Hepatocyte (in vitro differentiated cells): ENCODE measurements at places on chromosomes 5 and 9. TPM values are rescaled to one million over a fixed set of nuclear protein-coding genes. Genes with fewer than 3 reads are reported as not detected.

GRCh38 chr9:18421391-18421790 is 52.6 kb upstream of the ADAMTSL1 start:
- no peaks in the 10 kb centered on the region for H3K36me3 ChIP-seq
- no peak overlapping the region for H3K27ac ChIP-seq
- H3K27me3 ChIP-seq, result no peaks in the 10 kb centered on the region
- H3K4me1 ChIP-seq, result no peaks in the 10 kb centered on the region

GRCh38 chr5:152151940-152152339 is 227.3 kb upstream of the GLRA1 start:
- no peaks in the 10 kb centered on the region for H3K27me3 ChIP-seq
- no peak overlapping the region for H3K4me3 ChIP-seq
- H3K4me1 ChIP-seq, result no peaks in the 10 kb centered on the region
- no peak for DNase-seq

GRCh38 chr5:109186759-109187158 is 223.0 kb downstream of the PJA2 start:
- H3K27ac ChIP-seq, result no peak overlapping the region
- H3K27me3 ChIP-seq, result no peaks in the 10 kb centered on the region
- DNase-seq, result no peak
- H3K4me1 ChIP-seq, result peaks cover under 1% of the 10 kb centered on the region
- H3K4me3 ChIP-seq, result no peak overlapping the region
- H3K36me3 ChIP-seq, result no peaks in the 10 kb centered on the region

DNA sequence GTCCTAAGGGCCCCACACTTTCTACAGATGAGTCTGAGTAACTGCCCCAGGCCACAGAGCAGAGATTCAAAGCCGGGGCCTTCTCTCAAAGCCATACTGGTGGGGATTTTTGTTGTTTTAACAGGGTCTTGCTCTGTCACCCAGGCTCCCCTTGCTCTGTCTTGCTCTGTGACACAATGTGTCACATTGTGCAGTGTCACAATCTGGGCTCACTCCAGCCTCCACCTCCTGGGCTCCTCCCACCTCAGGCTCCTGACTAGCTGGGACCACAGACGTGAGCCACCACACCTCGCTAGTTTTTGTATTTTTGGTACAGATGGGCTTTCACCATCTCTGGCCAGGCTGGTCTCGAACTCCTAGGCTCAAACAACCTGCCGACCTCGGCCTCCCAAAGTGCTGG is 8.6 kb downstream of the AGPAT2 start:
- no peak overlapping the region for H3K4me3 ChIP-seq
- no peaks in the 10 kb centered on the region for H3K27me3 ChIP-seq
- H3K4me1 ChIP-seq, result peaks cover 14% of the 10 kb centered on the region
- DNase-seq, result no peak
- H3K36me3 ChIP-seq, result no peaks in the 10 kb centered on the region
- no peak overlapping the region for H3K27ac ChIP-seq

GRCh38 chr5:60184606-60185005 is 291.1 kb upstream of the PDE4D start:
- H3K4me3 ChIP-seq, result no peak overlapping the region
- no peaks in the 10 kb centered on the region for H3K36me3 ChIP-seq
- no peaks in the 10 kb centered on the region for H3K27me3 ChIP-seq
- no peak for DNase-seq
- H3K27ac ChIP-seq, result no peak overlapping the region

DNA sequence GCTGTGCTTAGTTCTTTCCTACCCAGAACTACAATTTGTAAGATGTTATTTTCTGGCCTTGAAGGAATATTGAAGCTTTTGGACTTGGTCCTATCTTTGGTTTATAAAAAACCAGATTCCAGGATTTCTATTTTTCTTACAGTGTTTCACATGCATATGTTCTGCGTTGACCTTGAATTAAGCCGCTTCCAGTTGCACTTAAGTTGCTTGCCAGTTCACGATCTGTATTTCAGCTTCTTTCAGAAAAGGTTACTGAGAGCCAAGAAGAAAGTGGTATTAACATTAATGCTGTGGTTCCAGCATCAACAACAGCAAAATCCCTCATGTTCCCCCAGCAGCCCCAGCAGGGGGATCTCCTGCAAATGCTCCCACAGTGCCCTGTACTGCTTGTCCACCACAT is 156.4 kb upstream of the ADAMTS16 start:
- no peaks in the 10 kb centered on the region for H3K4me1 ChIP-seq
- no peak overlapping the region for H3K27ac ChIP-seq
- H3K4me3 ChIP-seq, result no peak overlapping the region
- no peaks in the 10 kb centered on the region for H3K27me3 ChIP-seq

DNA sequence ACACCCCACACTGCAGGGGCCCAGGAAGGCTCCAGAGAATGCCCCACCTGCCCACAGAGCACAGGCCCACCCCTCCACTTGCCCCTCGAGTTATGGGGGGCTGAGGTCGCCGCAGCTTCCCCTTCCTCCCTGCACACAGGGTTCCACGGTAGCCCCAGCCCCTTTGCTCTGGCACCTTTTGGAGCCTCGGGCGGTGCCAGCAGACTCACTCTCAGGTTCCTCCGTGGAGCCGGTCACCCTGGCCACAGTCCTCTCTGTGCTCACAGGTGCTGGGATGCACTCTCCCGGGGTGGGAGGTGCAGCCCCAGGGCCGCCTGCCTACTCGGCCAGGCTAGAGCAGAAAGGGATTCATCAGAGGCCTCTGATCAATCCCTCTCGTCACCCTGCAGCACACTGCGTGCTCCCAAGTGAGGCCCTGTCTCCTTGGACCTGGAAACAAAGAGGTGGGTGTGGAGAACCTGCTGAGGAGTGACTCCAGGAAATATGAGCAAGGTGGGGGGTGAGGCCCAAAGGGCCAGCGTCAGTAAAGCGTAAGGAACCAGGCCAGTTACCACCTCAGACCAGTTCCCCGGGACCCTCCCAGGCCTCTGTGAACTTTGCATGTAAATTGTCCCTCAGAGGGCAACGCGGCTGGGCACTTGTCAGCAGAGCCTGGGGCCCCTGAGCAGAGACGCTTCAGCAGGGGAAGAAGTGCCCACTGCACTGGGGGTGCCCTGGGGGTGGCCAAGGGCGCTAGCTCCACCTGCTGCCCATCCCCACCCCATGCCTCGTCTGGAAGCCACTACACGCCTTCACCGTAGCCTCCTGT is 167.8 kb downstream of the OLFM1 start:
- no peak overlapping the region for H3K27ac ChIP-seq
- peaks cover 5% of the 10 kb centered on the region for H3K27me3 ChIP-seq
- H3K4me3 ChIP-seq, result no peak overlapping the region

DNA sequence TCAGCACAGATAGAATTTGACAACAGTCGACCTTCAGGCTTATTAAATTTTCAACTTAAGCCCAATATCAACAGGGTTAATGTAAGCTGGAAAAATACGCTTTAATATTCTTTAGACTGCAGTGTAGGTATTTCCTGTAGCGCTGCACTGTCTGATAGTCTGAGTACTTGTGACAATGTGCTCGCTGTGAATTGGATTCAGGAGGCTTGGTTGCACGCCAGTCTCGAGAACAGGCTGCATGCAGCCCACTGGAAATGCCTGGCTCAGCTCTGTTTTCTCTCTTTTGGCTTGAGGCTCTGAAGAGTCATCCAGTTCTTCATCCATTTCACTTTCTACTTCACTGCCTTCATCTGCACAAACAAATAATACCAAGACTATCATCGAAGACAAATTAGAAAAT is 300.9 kb downstream of the RFX3 start:
- H3K4me1 ChIP-seq, result no peaks in the 10 kb centered on the region
- H3K27ac ChIP-seq, result no peak overlapping the region
- no peaks in the 10 kb centered on the region for H3K36me3 ChIP-seq
- DNase-seq, result no peak
- no peak overlapping the region for H3K4me3 ChIP-seq

DNA sequence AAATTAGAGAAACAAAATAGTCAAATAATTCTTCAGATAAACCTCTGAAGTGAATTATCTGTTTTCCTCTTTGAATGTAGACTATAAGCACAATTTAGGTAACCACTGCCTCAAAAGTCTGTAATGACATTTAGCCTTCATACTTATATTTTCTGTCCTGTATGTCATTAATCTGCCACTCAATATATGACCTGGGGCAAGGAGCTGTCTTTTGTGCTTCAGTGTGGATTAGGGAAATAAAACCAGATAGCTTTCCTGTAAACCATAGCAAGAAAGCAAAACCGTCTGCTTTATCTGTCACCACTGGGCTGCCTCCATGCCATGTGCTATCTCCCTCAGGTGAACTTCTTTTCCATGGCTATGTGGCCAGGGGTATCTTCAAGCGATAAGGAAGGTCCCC is 606.6 kb upstream of the C9orf72 start:
- H3K36me3 ChIP-seq, result no peaks in the 10 kb centered on the region
- no peak for DNase-seq
- no peaks in the 10 kb centered on the region for H3K27me3 ChIP-seq
- H3K4me1 ChIP-seq, result no peaks in the 10 kb centered on the region
- no peak overlapping the region for H3K27ac ChIP-seq

DNA sequence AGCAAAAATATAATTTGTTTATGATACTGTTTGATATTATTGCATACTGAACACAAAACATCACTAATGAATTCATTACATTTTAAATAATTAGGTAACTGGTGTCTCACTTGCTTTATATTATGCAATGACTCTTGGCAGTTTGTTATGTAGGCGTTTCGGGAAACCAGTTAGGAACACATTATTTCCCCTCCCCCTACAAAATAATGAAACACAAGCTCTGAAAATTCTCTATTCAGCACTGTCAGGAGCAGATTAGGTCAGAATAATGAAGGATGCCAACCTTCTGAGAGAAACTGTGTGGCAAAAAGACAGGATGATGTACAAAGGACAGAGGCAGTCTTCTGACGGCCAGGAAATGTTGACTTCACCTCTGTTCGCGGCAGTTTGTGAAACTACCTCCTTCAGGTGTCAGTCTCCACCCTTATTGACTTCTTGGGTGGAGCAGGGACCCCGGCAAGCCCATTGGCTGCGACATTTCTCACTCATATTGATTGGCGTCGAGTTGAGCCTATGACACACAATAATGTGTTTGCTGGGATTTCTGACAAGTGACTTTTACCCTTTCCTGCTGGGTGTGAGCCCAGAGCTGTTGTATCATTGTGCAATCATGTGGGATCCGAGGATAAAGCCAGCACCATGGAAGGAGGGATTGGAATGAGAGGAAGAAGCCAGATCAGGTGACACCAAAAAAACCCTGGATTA is 33.9 kb downstream of the SH3PXD2B start:
- no peak overlapping the region for H3K4me3 ChIP-seq
- peak; percentile 82 for DNase-seq
- peaks cover 39% of the 10 kb centered on the region for H3K4me1 ChIP-seq

GRCh38 chr5:72379936-72380335 is 59.8 kb downstream of the PTCD2 start:
- H3K36me3 ChIP-seq, result no peaks in the 10 kb centered on the region
- DNase-seq, result no peak
- H3K4me1 ChIP-seq, result no peaks in the 10 kb centered on the region
- no peak overlapping the region for H3K27ac ChIP-seq

GRCh38 chr5:88954511-88954910 is 71.5 kb upstream of the MEF2C start:
- no peaks in the 10 kb centered on the region for H3K27me3 ChIP-seq
- no peaks in the 10 kb centered on the region for H3K36me3 ChIP-seq
- H3K27ac ChIP-seq, result no peak overlapping the region
- H3K4me3 ChIP-seq, result no peak overlapping the region
- no peak for DNase-seq

- peaks cover 9% of the 10 kb centered on the region for H3K4me1 ChIP-seq
- H3K36me3 ChIP-seq, result no peaks in the 10 kb centered on the region
Measured at GRCh38 chr9:133334161-133334560, 1.8 kb downstream of the SURF6 start.

GRCh38 chr5:119338326-119338946 is 17.4 kb upstream of the TNFAIP8 start:
- no peaks in the 10 kb centered on the region for H3K36me3 ChIP-seq
- no peak for DNase-seq
- no peak overlapping the region for H3K4me3 ChIP-seq
- no peaks in the 10 kb centered on the region for H3K27me3 ChIP-seq
- peaks cover 13% of the 10 kb centered on the region for H3K4me1 ChIP-seq
- H3K27ac ChIP-seq, result no peak overlapping the region

- no peak for DNase-seq
- H3K27me3 ChIP-seq, result no peaks in the 10 kb centered on the region
- H3K4me1 ChIP-seq, result no peaks in the 10 kb centered on the region
- H3K27ac ChIP-seq, result no peak overlapping the region
- no peaks in the 10 kb centered on the region for H3K36me3 ChIP-seq
Measured at GRCh38 chr9:69071059-69071458, 35.5 kb downstream of the FXN start.

DNA sequence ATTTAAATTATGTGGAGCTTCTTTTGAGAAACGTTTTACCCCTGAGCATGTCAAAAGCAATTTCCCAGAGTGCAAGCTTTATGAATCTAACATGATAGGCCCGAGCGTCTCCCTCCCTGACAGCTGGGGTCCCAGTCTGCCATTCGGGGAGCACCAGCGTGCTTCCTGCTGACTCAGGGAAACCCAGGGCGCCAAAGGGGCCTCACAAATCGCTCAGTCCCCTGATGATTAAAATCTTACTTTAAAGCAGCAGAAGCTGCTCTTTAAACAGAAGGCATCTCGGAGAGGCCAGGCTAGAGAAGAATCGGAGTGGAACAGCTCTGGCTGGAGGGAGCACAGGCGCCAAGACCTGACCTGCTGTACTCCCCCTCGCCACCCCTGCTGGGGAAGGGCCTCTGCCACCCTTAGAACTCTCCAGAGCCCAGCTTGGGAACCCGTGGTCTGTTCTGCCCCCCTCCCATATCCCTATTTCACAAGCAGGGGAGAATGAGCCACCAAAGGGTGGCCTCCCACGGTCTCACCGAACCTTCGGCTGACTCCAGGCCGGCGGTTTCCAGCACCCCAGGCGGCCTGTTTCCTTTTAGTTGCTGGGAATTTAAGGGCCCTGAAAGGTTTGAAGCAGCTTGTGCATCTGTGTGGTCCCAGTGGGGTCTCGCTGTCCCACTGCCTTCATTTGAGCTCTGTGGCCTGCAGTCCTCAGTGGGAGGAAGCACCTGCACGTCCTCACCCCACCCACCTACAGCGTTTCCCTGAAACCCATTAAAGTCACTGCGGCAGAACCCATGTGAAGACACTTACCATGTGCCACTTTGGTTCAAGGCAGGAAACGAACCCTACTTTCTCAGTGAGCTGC is 147.6 kb downstream of the COL23A1 start:
- H3K36me3 ChIP-seq, result no peaks in the 10 kb centered on the region
- no peaks in the 10 kb centered on the region for H3K27me3 ChIP-seq
- no peak overlapping the region for H3K27ac ChIP-seq

The AQP3 gene
- polyA plus RNA-seq, result 99.3 and 123 TPM in 2 replicates

The C5orf52 gene
- polyA plus RNA-seq, result not detected in 2 replicates

The F2RL1 gene
- polyA plus RNA-seq, result 88.0 and 130 TPM in 2 replicates

The KCNMB1 gene
- 0.18 and 0.19 TPM in 2 replicates for polyA plus RNA-seq

The ABL1 gene
- polyA plus RNA-seq, result 41.1 and 43.2 TPM in 2 replicates

The CCDC183 gene
- 32.1 and 56.4 TPM in 2 replicates for polyA plus RNA-seq
